NCI-H446 (cell line): ENCODE measurements at places on chromosomes 6 and 20.

DNA sequence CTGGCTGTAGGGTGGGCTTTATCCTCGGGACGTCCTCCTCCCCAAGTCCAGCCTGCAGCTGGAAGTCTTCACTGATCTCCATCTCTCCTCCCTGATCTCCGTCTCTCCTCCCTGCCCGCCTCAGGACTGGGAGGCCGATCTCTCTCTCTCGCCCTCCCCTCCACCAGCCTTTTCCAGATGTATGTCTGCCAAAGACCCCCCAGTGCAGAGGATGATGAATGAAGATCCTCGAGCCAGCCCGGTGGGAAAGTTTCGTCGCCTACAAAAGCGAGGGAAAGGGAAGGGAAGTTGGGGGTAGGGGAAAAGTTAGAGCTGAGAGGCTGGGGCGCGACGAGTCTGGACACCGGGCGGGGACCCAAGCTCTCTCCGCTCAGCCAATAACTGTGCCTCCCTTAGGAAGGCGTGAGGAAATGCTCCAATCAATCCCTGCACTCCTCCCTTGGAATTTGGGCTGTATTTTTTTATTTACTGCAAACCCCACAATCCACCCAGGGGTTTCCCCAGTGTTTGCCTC lies 595 bp upstream of the SRF start:
- DNase-seq: peak; percentile 89

- DNase-seq: no peak
These were observed 27.8 kb downstream of the ASIP start for GRCh38 chr20:34268851-34269636.

DNA sequence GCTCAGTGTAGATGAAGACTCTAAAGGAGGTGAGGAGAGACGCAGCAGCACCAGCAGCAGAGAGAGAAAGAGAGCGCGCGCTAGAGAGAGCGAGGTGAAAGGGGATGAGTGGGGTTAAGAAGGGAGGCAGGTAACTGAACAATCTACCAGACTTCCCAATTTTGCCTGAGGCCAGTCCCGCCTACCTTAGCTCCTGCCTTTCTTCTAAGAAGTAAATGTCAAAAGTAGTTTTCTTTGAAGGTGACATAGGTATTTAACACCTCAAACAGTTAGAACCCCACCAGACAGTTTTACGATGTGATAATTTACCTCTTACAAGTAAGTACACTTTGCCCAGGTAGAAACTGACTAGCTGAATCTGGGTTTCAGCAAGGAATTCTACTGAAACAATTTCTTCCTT lies 132.0 kb upstream of the EEF1E1 start:
- no peak for DNase-seq

GRCh38 chr6:39929039-39929732 lies 5.1 kb downstream of the MOCS1 start:
- no peak for DNase-seq

- peak; percentile 74 for DNase-seq
These were observed 173.3 kb downstream of the RFX6 start for GRCh38 chr6:117050301-117050700.

- no peak for DNase-seq
These were observed 398 bp upstream of the SPATS1 start for GRCh38 chr6:44342052-44342451.

DNA sequence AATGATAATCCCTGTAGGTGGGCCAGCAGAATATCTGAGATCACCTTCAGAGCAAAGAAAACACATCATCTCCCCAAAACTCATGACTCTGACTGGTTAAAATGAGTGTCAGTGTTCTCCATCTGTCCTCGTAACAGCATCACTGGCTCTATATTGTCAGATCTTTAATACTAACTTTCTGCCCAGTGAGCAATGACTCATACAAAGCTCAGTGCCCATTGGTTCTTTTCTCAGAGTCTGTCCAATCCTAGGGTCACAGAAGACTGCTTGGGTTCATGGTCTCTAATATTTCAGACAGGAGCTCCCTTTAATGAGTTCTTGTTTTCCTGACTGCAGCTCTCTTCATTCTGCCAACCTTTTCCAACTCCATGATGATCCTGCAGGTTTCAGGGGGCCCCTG lies 36.4 kb downstream of the HLA-DPB1 start:
- peak; percentile 43 for DNase-seq

DNA sequence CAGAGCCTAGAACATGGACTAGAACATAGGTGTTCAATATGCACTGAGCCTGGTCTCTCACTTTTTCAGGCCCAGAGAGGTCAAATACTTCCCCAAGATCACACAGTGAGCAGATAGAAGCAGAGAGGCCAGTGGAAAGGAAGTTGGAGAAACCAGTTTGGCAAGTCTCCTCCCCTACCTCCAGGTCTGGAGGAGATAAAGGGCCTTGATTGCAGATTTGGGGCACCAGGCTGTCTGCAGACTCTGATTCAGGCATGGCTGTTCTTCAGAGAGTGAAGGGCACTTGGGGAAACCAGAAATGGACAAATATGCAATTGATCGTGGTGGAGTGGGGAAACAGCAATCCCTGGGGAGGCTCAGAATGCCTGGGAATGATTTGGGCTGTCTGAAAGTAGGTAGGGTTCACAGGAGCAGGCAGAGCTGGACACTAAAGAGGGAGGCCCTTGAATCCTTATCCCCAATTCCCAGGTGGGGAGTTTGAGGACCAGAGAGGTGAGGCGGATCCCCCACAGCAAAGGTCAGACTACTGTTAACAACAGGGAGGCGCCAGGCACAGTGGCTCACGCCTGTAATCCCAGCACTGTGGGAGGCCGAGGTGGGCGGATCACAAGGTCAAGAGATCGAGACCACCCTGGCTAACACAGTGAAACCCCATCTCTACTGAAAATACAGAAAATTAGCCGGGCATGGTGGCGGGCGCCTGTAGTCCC lies 2.3 kb downstream of the PEDS1 start:
- DNase-seq: no peak

GRCh38 chr20:37295595-37295994 lies 6.1 kb downstream of the MANBAL start:
- DNase-seq: no peak

GRCh38 chr6:142642651-142643050 lies 302.3 kb downstream of the HIVEP2 start:
- no peak for DNase-seq

DNA sequence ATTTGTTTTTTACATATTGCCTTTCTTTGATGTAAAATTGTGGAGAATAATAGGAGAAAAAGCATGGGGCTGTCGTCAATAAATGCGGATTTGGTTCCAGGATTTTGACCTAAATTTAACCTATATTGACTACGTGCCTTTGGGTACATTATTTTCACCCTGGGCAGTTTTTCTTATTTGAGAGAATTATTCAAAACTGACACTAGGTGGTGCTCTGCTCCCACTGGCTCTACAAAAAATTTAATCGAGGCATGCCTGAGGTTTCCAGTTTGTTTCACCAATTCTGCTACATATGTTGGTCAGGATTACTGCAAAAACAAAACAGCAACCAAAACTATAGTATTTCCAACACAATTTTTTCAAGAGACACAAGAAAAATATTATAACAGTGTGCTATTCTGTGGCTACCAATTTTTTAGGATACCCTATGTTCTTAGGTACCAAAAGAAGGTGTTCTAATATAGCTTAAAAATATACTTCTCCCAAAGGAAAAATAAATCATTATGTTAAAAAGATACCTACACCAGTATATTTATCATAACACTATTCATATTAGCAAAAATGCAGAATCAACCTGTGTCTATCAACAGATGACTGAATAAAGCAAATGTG lies 48.6 kb upstream of the FABP7 start:
- DNase-seq: peak; percentile 63
